NCI-H1930 (cell line): ENCODE measurements at places on chromosomes 1 and 21.

DNA sequence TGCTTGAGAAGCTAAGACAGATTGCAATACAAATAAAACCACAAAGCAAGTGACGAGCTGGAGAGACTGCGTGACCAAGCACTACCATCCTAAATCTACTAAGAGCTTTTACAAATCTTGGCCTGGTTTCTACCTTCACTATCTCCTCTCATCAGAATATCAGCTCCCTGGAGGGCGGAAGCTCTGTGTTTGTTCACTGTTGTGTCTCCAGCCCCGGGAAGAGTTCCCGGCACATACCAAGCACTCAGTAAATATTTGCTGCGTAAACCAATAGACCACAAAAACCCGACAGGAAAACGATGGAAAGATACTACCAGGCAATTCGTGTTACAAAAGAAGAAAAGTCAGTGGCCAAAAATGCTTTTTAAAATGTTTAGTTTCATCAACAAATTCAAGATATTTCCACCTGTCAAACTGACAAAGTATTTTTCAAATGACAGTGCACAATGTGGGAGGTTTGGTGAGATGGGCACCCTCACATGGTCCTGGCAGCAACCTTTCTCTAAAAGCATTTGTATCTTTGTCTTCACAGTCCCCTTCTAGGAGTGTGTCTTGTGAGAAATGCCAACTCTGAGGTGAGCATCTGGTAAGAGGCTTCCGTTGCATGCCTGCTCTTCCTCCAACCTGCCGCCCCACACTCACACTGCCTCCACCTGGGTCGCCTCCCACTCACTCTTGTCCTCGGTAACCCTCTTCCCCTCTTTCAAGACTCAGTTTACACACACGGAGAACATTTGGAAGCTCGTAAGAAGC, 34.7 kb downstream of the SLC1A7 start:
- DNase-seq, result no peak

- DNase-seq, result no peak
Observed at GRCh38 chr1:212928323-212929291, 21.7 kb upstream of the VASH2 start.

DNA sequence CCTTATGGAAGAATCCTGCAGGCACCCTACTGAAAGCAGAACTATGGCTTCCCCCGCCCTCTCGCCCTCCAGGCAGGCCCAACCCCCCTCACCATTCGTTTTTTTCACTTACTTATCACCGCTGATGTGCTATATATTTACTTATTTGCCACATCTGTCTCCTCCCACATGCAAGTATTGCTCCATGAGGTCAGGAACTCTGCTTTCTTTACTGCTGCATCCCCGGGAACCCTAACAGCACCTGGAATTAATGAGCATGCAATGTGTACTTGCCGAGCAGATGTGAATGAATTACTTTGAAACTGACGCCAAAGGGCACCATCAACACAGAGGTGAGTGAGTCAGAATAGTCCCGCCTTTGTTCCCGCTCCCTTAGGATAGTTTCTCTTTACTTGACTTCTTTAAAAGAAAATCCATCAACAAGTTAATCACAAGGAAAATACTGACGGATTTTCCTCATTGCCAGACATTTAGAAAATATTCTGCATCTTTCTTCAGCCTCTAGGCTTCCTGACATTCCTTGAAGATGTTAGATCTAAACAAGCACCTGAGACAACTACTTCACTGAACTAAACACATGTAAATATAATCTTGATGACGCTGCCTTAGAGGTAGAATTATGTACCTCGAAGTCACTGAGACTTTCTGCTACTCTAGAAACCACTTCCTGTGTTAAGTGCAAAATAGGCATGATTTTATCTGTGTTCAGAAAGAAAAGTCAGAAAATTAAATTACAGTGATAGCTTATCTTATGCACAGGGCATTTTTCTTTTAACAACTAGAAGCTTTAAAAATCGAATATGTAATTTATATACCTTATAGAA, 17.5 kb upstream of the RAB4A start:
- DNase-seq, result no peak

DNA sequence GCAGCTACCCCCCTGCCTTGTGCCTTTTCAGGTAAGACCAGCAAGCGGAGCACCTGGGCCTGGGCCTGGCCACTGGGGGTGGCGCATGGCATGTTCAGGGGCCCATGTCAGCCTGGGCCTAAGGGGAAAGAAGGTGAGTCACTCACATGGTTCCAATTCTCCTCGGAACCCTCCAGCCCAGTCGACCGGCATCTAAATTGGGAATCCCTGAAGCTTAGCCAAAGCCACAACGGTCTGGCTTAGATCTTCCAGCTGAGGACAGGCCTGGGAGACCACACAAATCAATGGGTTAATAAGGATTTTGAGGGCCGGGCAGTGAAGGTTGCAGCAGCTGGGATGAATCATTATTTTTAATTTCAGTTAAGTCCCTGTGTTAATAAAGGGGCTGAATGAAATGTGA, 145.1 kb upstream of the SMYD2 start:
- DNase-seq, result no peak

GRCh38 chr1:6971048-6971447, 185.8 kb downstream of the CAMTA1 start:
- no peak for DNase-seq

- DNase-seq, result no peak
Observed at GRCh38 chr1:11673089-11673769, 7.7 kb downstream of the MAD2L2 start.
